Liver (tissue), 10 donors: ENCODE measurements at places on chromosomes 2 and 18. TPM values are rescaled to one million over a fixed set of nuclear protein-coding genes. Genes with fewer than 3 reads are reported as not detected.

GRCh38 chr2:218259099-218259961, 1.5 kb upstream of the GPBAR1 start:
- H3K27ac ChIP-seq, result peak overlapping the region; percentile 59
- DNase-seq, result no peak
- no peaks in the 10 kb centered on the region for H3K27me3 ChIP-seq
- peaks cover 13% of the 10 kb centered on the region for H3K4me1 ChIP-seq
- H3K4me3 ChIP-seq, result no peak overlapping the region

GRCh38 chr18:24317370-24317769, 80.3 kb downstream of the OSBPL1A start:
- H3K27ac ChIP-seq, result no peak overlapping the region
- H3K4me3 ChIP-seq, result no peak overlapping the region
- no peaks in the 10 kb centered on the region for H3K4me1 ChIP-seq
- H3K36me3 ChIP-seq, result no peaks in the 10 kb centered on the region

GRCh38 chr2:42169100-42169873, at the start of gene EML4:
Gene EML4 (plus strand): TSS chr2:42169353. CDS start chr2:42169612, 259 bp downstream.
- H3K4me1 ChIP-seq, result peaks cover 15% of the 10 kb centered on the region
- no peaks in the 10 kb centered on the region for H3K27me3 ChIP-seq
- peak within 1 kb of the TSS; percentile 97 for H3K4me3 ChIP-seq
- peak; percentile 98 for DNase-seq

- no peaks in the 10 kb centered on the region for H3K4me1 ChIP-seq
- H3K4me3 ChIP-seq, result no peak overlapping the region
- no peaks in the 10 kb centered on the region for H3K36me3 ChIP-seq
Observed at GRCh38 chr2:30625701-30626100, 178.7 kb downstream of the LCLAT1 start.

Gene DES
- 0.23 TPM for total RNA-seq
